ENCODE measurements at places on chromosomes 4 and X.
A peak's percentile ranks its signal among the peaks of the same experiment; 100 is the strongest.

DNA sequence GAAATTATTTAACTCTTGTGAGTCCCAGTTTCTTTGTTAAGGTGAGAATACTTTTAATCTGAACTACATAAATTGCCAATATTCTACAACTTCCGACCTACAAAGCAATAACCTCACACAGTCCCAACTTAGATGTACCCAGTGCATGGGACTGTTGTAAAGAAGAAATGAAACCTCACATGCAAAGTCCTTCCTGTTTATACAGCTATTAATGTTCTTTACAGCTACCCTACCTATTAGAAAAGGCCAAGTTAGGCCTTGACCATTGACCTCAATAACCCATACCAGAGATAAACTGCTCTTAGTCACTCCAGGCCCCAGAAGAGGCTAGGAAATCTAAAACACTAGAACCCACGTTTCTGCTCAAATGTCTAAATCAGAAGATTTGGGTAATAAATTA lies 920.1 kb upstream of the TENM3 start:
- no peak for DNase-seq

GRCh38 chr4:99091216-99091575 lies 2.6 kb upstream of the ADH5 start:
- DNase-seq = no peak

GRCh38 chr4:153332936-153333335 lies 11.6 kb upstream of the MND1 start:
- DNase-seq = no peak

- DNase-seq = no peak
These were observed 50.5 kb downstream of the TIGD2 start for GRCh38 chr4:89161841-89162240.

GRCh38 chr4:1574601-1575417 lies 109.3 kb downstream of the FAM53A start:
- DNase-seq = no peak

DNA sequence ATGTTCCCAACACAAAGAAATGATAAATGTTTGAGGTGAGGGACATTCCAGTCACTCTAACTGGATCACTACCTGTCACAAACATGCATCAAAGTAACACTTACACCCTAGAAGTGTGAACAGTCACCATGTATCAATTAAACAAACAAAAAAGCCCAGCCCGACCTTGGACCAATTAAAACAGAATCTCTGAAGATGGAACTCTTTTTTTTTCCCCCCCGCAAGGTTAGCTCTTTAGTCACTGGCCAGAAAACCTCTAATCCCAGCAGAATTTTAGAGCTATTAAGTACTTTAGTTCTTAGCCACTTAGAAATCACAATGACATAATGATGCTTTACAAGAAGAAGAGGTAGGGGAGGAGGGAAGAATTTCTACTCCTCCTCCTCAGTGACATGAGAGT lies 154.5 kb downstream of the PALLD start:
- DNase-seq = no peak

DNA sequence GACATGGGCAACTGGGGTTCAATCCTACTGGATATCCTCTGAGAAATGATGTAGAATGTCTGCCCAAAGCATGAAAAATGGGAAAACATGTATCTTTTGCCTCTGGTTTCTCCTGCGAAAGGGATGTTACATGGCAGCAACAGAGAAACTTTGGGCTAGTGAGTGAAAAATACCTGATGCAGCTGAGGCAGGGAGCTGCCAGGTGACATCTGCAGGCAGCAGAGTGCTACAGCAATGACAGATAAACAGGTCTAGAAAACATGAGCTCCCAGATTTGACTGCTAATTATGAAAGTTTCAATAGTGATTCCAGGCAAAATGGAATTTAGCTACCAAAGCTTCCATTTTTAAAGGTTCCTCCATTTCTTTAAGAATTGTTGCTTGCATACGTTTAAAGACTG lies 4.8 kb upstream of the CXCL1 start:
- no peak for DNase-seq

GRCh38 chrX:70013466-70014381 lies 36.0 kb downstream of the AWAT2 start:
- DNase-seq = no peak

DNA sequence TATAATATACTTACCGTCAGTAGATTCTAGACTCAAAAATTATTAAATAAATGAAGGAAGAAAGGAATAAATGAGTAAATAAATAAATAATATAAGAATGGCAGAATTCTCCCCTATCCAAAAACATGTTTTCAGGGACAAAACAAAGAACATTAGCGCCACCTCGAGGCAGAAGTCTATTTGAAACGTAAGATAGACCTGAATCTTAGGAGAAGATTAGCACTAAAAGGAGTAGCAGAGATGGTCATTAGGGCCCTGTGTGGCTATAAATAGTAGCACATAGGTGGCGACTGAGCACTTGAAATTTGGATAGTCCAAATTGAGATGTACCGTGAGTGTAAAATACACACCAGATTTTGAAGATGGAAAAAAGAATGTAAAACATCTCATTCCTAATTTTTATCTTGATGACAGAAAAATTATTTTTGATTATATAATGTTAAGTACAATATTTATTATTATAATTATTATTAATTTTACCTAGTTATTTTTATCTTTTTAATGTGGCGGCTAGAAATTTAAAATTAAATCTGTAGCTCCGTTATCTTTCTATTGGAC lies 24.3 kb upstream of the SRD5A3 start:
- DNase-seq = peak; percentile 56
